Body of pancreas (tissue), 4 donors: ENCODE measurements at places on chromosomes 16 and 17. TPM values are rescaled to one million over a fixed set of nuclear protein-coding genes. Genes with fewer than 3 reads are reported as not detected.
A peak's percentile ranks its signal among the peaks of the same experiment; 100 is the strongest.

The RNF112 gene
- 5.9 TPM for total RNA-seq

- peak overlapping the region; percentile 75 for H3K27ac ChIP-seq
- H3K36me3 ChIP-seq: no peaks in the 10 kb centered on the region
- no peaks in the 10 kb centered on the region for H3K27me3 ChIP-seq
- no peak overlapping the region for H3K4me3 ChIP-seq
- DNase-seq: no peak
Measured at GRCh38 chr16:85349365-85350145, 237.3 kb upstream of the CIBAR2 start.

DNA sequence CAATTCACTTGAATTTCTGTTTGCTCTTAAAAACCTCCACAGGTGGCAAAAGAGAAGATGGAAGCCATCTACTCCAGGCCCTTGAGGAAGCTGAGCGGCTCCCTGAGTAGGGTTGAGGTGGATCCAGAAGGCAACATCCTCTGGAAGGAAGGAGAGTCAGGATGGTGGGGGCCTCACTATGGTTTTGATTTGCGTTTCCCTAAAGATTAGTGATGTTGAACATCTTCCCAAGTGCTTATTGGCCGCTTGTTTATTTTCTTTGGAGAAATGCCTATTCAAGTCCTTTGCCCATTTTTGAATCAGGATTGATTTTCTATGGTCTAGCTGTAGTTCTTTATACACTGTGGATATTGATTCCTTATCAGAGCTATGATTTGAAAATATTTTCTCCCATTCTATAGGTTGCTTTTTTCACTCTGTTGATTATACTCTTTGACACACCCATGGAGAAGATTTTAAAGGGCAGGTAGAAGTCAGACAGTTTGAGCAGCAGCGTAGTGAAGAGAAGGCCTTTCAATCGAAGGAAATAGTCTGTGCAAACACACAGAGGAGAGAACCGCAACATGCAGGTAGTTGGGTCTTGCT, 58.6 kb downstream of the WSB1 start:
- H3K4me3 ChIP-seq: no peak overlapping the region
- peaks cover 26% of the 10 kb centered on the region for H3K4me1 ChIP-seq
- no peaks in the 10 kb centered on the region for H3K27me3 ChIP-seq
- peak overlapping the region; percentile 97 for H3K27ac ChIP-seq
- H3K36me3 ChIP-seq: no peaks in the 10 kb centered on the region

The TP53 gene
- total RNA-seq: 12.2 TPM

DNA sequence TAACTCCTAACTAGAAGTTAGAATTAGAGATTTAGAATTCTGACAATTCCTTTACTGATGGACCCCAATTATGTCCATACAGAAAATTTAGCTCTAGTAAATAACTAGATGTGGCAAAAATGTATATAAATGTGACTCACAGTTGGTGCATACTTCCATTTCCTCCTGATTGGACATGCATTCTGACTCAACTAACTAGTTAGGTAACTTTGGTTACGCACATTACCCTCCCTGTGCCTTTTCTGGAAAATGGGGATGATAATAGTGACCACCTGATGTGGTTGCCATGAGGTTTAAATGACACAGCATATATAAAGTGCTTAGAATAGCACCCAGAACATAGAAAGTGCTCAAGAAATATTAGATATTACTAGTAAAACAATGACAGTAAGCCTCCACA, 550.0 kb upstream of the SALL1 start:
- no peak overlapping the region for H3K27ac ChIP-seq
- no peaks in the 10 kb centered on the region for H3K27me3 ChIP-seq
- DNase-seq: no peak

The FOXL1 gene
- total RNA-seq: 0.52 TPM

The CA4 gene
- 6.2 TPM for total RNA-seq

The OTOP3 gene
- total RNA-seq: 0.66 TPM

GRCh38 chr16:77723108-77723514, 797 bp downstream of the NUDT7 start:
- peak; percentile 33 for DNase-seq
- peak overlapping the region; percentile 90 for H3K27ac ChIP-seq
- no peaks in the 10 kb centered on the region for H3K36me3 ChIP-seq
- peaks cover 10% of the 10 kb centered on the region for H3K4me1 ChIP-seq

DNA sequence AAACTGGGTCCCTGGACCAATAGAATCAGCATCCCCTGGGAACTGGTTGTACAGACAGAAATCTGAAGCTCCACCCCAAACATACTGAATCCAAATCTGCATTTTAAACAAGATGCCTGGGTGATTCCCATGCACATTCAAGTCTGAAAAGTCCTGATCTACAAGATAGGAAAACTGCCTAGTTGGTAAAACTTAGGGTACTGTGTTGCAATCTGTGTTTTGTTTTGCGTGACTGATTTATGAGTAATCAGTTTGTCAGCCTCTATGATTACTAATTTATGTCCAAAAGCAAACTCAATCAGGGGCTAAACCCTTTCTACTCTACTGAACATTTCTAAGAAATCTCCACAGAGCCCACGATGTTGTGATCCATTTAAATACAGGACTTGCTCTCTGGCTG, 103.8 kb downstream of the YPEL2 start:
- no peaks in the 10 kb centered on the region for H3K36me3 ChIP-seq
- no peak overlapping the region for H3K4me3 ChIP-seq
- no peaks in the 10 kb centered on the region for H3K27me3 ChIP-seq
- peak overlapping the region; percentile 57 for H3K27ac ChIP-seq
- H3K4me1 ChIP-seq: peaks cover 31% of the 10 kb centered on the region
- no peak for DNase-seq

- DNase-seq: no peak
- no peak overlapping the region for H3K27ac ChIP-seq
- no peaks in the 10 kb centered on the region for H3K4me1 ChIP-seq
- no peaks in the 10 kb centered on the region for H3K27me3 ChIP-seq
- H3K36me3 ChIP-seq: no peaks in the 10 kb centered on the region
- H3K4me3 ChIP-seq: no peak overlapping the region
Measured at GRCh38 chr17:61015966-61016365, 338.3 kb downstream of the BCAS3 start.

DNA sequence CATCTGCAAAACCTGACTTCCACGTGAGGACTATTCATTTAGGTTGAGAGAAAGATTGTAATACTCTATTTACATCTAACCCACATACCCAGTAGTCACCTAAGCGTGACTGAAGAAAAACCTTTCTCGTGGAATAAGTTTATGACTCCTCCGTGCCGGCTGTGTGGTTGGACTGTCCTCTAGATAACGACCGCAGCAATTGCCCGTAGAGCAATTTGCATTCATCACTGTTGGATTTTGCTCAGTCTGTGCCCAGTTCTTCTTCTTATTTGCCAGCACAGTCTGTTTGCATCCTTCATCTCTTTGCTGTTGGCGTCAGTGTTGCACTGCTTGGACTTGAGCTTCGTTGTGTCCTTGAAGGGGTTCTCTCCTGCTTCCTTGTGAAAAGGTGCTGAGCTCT, 131.3 kb downstream of the CYB561 start:
- no peak for DNase-seq
- no peaks in the 10 kb centered on the region for H3K27me3 ChIP-seq
- peaks cover 4% of the 10 kb centered on the region for H3K36me3 ChIP-seq
- no peak overlapping the region for H3K27ac ChIP-seq
- H3K4me3 ChIP-seq: no peak overlapping the region

The FN3K gene
- total RNA-seq: 15.2 TPM

The KRT24 gene
- not detected for total RNA-seq

The C16orf92 gene
- total RNA-seq: not detected

DNA sequence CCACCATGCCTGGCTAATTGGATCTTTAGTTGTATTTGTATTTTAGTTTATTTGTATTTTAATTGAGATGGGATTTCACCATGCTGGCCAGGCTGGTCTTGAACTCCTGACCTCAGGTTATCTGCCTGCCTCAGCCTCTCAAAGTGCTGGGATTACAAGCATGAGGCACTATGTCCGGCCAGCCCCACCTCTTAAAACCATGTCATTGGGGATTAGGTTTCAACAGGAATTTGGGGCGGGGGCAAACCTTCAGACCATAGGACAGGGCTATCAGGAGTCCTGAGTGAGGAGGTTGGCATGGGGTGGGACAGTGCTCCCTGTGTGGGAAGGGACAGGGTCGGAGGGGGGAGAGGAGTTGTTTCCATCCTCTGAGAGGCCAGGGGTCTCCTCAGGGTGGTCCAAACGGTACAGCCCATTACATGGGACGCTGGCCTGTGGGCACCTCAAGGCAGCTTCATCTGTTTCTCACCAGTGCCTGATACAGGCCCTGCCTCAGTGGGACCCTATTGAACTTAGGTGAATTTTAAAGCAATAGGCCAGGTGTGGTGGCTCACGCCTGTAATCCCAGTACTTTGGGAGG, 21.6 kb downstream of the GAA start:
- H3K27ac ChIP-seq: no peak overlapping the region
- no peak for DNase-seq
- no peaks in the 10 kb centered on the region for H3K27me3 ChIP-seq

DNA sequence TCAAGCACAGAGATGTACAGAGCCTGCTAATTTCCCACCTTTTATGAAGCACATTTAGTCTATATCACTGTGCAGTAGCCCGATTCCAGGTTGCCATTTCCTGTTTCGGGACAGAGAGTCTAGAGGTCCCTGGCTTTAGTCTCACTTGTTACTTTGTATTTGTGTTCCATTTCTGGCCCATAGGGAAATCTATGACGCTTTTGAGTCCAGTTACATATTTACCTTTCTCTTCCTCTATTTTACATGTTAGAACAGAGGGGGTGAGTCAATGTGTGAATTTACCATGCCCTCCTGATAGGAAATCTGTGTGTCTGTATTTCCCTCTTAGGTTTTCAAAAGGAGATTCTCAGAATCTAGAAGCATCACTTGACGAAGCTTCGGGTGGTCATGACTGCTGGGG, 227.1 kb upstream of the ZFHX3 start:
- H3K4me1 ChIP-seq: no peaks in the 10 kb centered on the region
- H3K36me3 ChIP-seq: no peaks in the 10 kb centered on the region
- no peak for DNase-seq
- no peak overlapping the region for H3K27ac ChIP-seq

- H3K27me3 ChIP-seq: no peaks in the 10 kb centered on the region
- H3K27ac ChIP-seq: no peak within 1 kb of the TSS
- DNase-seq: no peak
- H3K36me3 ChIP-seq: no peaks in the 10 kb centered on the region
- H3K4me1 ChIP-seq: peaks cover 23% of the 10 kb centered on the region
Measured at GRCh38 chr17:82358465-82359350, at the start of gene TEX19. TSS of gene TEX19 (plus strand) at chr17:82359247. CDS start at chr17:82362151, 2,904 bp downstream.

DNA sequence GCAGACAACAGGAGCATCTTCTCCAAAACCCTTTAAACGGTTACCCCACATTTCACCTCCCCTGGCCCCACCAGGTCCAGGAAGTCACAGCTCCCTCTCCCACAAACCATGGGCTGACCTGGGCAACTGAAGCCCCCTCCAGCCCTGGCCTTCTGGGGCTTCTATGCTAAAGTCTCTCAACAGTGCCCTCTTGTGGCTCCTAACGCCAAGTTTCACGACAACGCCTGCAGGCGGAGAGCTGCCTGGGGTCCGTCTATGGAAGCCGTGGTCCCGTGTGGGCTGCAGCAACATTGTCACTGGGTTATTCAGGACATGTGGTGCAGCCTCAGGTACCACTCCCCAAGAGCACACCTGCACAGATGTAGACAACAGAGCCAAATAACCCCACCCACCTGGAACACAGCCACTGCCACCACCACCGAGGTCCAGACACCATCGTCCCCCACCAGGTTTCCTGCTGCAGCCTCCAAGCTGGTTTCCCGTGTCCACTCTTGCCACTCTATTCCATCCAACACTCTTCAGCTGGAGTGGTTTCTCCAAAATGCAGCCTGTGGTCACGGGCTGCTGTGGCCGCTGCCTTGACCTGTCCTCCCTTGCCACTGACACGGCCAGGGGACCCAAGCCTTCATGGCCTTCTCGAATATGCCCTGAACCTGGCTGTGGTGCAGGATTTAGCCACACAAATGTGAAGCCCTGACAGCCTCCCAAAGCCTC, 19.1 kb downstream of the C16orf95 start:
- H3K36me3 ChIP-seq: no peaks in the 10 kb centered on the region
- H3K27me3 ChIP-seq: no peaks in the 10 kb centered on the region

- DNase-seq: no peak
- H3K27me3 ChIP-seq: no peaks in the 10 kb centered on the region
- H3K27ac ChIP-seq: no peak overlapping the region
- peaks cover 13% of the 10 kb centered on the region for H3K4me1 ChIP-seq
- H3K4me3 ChIP-seq: no peak overlapping the region
Measured at GRCh38 chr16:2865651-2866050, 7.7 kb upstream of the PRSS22 start.

DNA sequence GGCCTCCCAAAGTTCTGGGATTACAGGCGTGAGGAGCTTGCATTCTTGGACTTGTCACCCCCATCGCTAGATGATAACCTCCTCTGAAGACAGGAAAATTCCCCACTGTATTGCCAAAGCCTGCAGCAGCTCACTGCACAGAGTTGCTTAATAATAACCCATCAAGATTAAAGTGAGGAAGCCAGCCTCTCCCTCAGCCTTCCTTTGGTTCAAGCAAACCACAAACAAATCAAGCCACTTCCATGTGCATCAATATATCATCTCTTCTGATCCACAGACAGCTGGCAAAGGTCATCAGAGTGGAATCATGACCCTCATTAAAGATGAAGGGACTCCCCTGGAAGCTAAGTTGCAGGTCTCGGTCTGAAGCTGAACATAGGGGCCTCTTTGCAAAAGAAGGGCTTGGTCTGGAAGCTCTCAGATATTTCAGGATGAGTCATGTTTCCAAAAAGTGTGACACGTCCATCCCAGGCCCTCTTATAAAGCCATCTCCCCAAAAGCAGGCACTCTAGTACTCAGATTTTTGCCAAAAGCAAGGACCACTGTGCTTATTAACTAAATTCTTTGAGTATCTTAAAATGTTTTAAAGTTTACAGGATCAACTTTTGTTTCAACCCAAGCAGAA, 4.8 kb downstream of the EMP2 start:
- no peaks in the 10 kb centered on the region for H3K36me3 ChIP-seq
- no peak for DNase-seq
- H3K27me3 ChIP-seq: no peaks in the 10 kb centered on the region
- no peak overlapping the region for H3K4me3 ChIP-seq
- peaks cover 35% of the 10 kb centered on the region for H3K4me1 ChIP-seq
- no peak overlapping the region for H3K27ac ChIP-seq

DNA sequence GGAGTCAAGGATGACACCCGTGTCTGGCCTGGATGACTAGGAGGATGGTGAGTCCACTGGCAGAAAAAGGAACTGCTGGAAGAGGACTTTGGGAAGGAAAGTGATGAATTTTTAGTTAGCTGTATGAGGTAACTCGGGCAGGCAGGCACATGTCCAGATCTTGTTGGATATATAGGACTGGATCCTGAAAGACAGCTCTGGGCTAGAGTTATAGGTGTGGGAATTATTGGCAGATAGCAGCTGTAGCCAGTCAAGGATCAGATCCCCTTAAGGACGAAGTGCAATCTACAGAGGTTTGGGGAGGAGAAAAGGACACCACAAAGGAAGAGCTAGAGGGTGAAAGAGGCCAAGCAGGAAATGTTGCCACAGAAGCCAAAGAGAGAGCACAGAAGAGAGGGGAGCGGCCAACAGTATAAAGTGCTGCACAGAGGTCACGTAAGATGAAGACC, 10.1 kb downstream of the CYB5D1 start:
- no peaks in the 10 kb centered on the region for H3K27me3 ChIP-seq
- H3K4me3 ChIP-seq: no peak overlapping the region
- H3K27ac ChIP-seq: no peak overlapping the region
- no peaks in the 10 kb centered on the region for H3K4me1 ChIP-seq
- H3K36me3 ChIP-seq: no peaks in the 10 kb centered on the region
